Neural progenitor cell (in vitro differentiated cells): ENCODE measurements at places on chromosomes 6 and 20.

- no peak for DNase-seq
These were observed 189.8 kb upstream of the CEP162 start for GRCh38 chr6:84417260-84417659.

GRCh38 chr6:1634081-1634480 lies 24.4 kb downstream of the FOXC1 start:
- no peak for DNase-seq

- peak; percentile 58 for DNase-seq
These were observed 700 bp downstream of the DTD1 start for GRCh38 chr20:18588574-18588933.

- no peak for DNase-seq
These were observed 148.8 kb downstream of the TFAP2A start for GRCh38 chr6:10266061-10266460.

GRCh38 chr20:53760025-53760441 lies 166.4 kb upstream of the ZNF217 start:
- no peak for DNase-seq

- no peak for DNase-seq
These were observed 32.2 kb downstream of the ATP9A start for GRCh38 chr20:51735728-51736600.

- no peak for DNase-seq
These were observed 35.9 kb upstream of the MDFI start for GRCh38 chr6:41602422-41602743.

GRCh38 chr20:22909436-22909835 lies 125.7 kb upstream of the SSTR4 start:
- DNase-seq = peak; percentile 7

DNA sequence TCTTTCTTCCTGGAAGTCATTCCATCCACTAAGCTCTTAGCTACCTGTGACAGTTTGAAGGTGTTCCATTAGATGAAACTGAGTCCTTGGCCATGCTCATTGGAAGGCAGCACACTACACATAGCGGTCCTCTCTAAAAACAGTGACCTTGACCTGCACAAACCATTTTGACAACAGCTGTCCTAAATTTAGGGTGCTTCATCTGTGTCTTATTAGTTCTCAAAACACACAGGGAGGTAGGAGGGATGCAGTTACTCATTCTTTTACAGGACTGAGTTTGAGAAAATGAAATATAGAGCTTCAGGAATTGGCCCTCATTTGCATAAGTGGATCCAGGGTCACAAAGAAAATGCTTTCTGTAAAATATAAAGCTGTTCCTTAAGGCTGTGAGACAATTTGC lies 20.4 kb upstream of the MAP3K4 start:
- DNase-seq = no peak

DNA sequence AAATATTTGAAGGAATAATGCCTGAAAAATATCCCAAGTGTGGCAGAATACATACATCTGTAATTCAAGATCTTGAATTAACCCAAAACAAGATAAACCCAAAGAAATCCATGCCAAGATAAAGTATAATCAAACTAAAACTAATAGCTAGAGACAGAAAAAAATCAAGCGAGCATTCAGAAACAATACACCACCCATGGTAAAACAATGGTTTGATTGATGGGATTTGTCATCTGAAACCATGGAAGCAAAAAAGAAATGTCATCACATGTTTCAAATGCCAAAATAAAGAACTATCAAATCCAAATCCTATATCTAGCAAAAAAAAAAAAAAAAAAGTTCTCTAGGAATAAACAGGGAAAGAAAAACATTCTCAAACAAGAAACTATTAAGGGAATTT lies 5.1 kb upstream of the DEFB127 start:
- DNase-seq = no peak

GRCh38 chr6:28922821-28923317 lies 916 bp downstream of the TRIM27 start:
- DNase-seq = peak; percentile 59

- no peak for DNase-seq
These were observed 22.0 kb upstream of the SRC start for GRCh38 chr20:37323985-37324384.

DNA sequence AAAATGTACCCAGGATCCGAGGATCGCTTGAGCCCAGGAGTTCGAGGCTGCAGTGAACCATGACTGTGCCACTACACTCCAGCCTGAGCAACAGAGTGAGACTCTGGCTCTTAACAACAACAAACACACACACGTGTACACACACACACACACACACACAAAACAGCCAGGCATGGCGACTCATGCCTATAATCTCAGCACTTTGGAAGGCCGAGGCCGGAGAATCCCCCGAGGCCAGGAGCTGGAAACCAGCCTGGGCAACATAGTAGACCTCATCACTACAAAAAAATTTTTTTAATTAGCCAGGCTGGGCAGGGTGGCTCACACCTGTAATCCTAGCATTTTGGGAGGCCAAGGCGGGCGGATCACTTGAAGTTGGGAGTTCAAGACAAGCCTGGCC lies 23.3 kb upstream of the ARFGEF2 start:
- no peak for DNase-seq

DNA sequence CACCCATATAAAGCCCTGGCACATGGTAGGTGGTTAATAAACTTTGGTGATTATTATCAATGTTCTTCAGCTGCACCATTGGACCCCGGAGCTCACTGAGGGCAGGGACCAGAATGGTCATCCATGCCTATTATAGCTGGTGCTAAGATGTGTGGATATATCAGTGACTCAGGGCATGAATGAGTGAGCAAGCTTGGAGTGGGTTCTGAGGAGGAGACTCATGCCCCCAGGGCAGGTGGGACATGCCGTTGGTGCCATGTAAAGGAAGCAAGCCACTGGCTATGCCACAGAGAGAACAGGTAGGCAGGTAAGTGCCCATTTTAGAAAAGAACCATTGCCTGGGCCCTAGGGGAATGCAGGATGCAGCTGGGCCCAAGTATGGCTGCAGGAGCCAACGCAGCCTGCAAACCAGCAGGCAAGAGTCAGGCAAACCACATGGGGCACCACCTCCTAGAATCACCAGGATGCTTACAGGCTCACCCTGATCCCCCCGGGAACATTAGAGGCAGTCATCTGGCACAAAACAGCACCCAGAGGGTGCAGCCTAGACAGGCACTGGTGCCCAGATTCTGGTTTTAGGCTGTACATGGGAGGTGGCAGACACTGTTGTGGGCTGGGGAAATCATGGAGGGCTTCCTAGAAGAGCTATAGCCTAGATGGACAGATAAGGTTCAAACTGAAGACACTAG lies 23.5 kb downstream of the PLAGL2 start:
- no peak for DNase-seq

- no peak for DNase-seq
These were observed 147.0 kb downstream of the CDKAL1 start for GRCh38 chr6:20681243-20681684.

DNA sequence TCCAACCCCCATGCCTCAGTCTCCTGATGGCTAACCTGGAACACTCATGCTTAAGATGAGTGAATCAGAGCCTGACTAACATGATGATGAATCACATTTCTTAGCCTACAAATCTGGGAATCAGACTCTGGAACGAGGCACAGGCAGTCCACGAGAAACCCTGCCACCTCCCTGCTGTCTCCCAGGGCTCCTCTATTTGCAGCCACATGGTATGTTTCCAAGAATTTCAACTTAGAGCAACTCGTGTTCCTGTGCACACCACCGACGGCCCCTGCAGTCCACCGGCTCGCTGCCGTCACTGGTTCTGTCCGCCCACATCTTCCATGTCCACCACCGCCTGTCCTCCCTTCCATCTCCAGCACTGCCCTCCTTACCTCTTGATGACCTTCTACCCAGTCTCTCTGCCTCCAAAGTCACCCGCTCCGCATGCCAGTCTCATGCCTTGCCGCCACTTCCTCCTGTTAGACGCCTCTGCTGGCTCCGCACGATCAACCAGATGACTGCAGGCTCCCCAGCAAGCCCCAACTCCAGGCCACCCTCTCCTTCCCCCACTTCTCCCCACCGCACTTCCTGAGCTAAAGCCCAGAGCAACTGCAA lies 87.6 kb downstream of the AGPAT4 start:
- DNase-seq = no peak

DNA sequence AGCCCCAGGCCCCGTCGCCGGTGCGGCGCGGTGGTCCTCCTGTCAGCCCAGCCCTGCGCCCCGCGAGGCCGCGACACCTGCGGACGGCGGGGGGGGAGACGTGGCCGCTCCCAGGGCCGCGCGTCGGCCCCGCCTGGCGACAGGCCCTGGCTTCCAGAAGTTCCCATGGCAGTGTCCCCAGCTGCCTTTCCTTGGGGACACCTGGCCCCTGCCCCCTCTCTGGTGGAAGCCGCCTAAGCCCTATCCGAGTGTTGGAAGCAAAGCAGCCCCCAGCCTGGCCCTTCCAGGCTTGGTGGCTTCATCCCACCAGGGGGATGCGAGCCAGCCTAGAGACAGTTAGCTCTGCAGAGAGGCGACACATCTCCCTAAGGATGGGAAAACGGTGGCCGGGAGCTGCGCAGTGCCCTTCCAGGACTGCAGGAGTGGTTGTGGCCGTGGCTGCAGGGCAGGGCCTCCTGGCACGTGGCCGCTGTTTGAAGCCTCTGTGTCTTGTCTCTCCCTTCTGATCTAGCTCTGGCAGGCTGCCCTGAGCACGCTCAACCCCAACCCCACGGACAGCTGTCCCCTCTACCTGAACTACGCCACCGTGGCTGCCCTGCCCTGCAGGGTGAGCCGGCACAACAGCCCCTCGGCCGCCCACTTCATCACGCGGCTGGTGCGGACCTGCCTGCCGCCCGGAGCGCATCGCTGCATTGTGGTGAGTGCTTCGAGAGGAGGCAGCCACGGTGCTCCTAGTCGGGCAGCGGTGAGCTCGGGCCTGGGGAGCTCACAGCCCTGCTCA lies 816 bp downstream of the NPEPL1 start:
- peak; percentile 66 for DNase-seq

GRCh38 chr6:1991332-1991878 lies 254.0 kb downstream of the GMDS start:
- DNase-seq = no peak

- no peak for DNase-seq
These were observed 72.3 kb downstream of the MRPL14 start for GRCh38 chr6:44054721-44055559.

DNA sequence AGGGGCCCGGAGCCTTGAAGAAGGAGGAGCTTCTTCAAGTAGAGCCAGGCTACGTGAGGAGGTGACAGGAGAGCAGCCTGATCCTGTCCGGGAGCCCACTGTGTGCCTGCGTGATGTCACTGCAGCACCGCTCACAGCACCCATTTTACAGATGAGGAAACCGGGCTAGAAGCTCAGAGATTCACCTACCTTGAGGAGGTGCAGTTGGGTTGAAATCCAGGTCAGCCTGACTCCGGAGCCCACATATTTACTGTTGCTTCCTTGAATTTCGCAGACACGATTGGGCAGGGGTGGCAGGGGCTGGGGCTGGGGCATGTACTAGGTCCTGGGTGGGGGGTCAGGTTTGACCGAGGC lies 12.5 kb downstream of the VSTM2L start:
- no peak for DNase-seq

DNA sequence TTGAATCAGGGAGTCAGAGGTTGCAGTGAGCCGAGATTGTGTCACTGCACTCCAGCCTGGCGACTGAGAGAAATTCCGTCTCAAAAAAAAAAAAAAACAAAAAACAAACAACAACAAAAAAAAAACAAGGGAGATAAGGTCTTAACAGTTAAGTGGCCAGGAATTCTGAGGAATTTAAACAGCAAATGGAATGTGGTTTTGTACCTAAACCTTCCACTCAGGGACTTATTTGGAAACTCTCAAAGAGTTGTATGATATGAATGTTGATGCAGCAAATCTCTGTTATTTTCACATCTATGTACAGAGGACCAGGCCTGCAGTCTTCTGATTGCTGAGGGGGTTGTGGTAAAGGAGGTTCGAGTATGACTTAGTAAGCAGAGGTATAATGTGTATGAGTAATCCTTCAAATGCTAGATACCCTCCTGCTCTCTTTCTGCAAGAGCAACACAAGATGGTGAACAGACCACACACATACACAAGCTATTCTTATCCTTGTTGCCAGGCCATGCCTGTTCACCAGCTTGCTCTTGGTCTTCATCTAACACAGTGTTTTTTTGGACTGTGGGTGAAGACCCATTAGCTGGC lies 174.9 kb upstream of the SCGN start:
- DNase-seq = no peak
